NCI-H2171 treated with DMSO at 0.1 percent for 48 hours (cell line): ENCODE measurements at places on chromosomes 13 and 19.

GRCh38 chr13:55606045-55606665, 1534.6 kb upstream of the PRR20A start:
- no peak for DNase-seq

DNA sequence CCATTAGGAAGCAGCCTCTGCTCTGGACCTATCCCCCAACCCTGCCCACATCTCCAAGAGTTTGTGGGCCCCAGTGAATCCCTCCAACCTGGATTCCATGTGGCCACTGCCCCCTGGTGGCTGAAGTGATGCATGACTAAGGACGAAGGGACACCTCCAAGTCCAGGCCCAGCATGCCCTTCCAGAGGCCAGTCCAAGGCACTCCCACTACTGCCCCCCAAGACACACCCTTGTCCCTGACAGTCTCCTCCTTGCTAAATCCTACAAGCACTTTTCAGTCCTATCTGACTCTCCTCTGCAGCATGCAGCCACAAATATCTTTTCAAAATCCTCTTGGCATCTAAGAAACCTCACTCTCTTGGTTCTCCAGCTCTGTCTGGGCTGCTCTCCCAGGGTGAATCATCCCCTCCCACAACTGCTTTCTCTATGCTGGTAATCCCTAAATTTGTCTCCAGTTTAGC, 33.0 kb downstream of the DEDD2 start:
- peak; percentile 33 for DNase-seq

- DNase-seq, result no peak
These were observed 207.8 kb downstream of the FOXO1 start for GRCh38 chr13:40458720-40458990.

DNA sequence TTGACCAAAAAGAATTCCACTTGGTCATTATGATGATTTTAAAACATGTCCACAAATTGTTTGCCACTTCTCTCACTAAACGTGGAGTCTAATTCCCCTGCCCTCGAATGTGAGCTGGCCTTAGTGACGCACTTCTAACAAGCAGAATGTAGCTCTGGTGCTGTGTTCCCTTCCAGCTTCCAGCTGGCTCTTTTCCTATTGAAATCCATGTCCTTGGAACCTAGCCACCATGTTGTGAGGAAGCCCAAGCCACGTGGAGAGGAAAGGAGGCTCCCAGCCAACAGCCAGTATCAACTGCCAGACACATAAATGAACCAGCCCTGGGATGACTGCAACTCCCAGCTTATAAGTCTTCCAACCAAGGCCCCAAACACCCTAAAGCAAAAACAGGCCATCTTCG, 23.6 kb upstream of the CEBPA start:
- peak; percentile 5 for DNase-seq

DNA sequence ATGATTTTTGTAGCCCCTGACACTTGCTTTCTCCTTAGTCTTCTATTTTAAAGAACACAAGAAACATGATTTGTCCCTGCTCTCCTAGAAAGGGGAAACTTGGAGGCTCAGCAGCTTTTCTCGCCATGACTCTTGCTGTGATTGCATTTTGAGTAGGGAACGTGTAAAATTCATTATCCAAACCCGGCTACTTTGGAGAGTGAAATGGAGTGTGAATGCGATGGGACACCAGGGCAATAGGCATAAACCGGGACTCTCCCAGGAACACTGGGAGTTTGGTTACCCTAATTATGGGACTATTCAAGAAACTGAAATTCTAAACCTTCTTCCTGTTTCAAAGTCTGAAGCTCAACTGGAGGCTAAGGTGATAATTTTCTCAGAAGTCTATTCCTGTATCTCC, 181.7 kb upstream of the RFC3 start:
- no peak for DNase-seq

DNA sequence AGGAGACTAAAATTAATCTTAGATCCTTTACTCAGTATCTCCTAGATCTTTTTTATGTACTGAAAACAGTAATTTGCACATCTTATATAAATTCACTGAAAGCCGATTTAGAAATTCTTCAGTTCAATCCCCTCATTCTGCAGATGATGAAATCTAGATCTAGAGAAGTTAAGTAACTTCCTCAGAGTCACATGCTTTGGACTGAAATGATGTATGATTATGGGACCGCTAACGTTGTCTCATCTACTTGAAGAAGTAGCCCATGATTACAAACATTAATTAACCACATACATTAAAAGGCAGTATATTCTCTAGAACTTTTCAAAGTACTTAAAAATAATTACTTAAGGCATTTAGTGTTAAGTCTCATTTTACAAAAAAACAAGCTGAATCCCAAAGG, 37.8 kb downstream of the ELF1 start:
- DNase-seq, result no peak

DNA sequence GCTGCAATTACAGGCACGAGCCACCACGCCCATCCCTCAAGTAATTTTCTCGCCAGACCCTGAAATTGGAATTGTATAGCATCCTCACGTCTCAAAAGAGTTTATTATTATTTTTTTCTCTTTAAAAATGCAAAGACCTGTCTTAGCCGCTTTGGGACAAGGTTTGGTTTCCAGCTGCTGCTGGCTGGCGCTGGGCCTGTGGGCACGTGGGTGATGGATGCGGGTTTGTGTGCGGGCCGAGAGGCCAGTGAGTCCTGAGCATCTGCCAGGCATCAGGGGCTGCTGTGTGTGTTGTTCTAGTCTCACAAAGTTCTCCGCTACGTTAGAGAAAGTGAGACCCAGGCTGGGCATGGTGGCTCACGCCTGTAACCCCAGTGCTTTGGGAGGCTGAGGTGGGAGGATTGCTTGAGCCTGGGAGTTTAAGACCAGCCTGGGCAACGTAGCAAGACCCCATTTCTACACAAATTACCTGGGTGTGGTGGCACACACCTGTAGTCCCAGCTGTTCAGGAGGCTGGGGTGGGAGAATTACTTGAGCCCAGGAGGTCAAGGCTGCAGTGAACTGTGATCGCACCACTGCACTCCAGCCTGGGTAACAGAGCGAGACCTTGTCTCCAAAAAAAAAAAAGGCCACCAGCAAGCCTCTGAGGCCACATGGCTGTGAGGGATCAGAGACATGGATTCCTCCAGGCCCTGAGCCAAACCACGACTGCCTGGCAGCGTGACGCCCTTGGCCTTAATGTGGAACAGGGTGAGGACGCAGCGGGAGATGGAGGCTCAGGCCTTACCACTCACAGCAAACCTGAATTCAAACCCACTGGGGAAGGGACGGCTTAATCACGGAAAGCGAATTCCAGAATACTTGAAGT, 4.7 kb upstream of the TMPRSS9 start:
- no peak for DNase-seq

- peak; percentile 23 for DNase-seq
These were observed 618 bp downstream of the TMEM38A start for GRCh38 chr19:16661480-16662034.

DNA sequence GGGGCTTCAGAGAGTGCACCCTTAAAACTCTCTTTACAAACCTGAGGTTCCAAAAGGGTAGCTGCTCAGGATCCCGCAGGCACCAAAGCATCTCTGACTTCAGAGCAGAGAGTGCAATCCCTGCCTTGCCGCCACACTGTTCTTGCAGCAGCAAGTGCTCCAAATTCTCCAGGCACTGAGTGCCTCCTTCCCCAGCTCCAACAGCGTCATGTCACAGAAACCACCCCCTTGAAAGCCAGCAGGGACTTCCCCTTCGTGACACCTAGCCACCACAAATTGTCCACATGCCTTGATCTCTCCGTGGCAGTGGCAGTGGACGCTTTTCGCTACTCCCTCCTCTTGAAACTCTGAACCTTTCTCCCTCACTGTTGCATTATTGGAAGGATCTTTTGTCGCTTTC, 39.9 kb downstream of the MBNL2 start:
- DNase-seq, result no peak

- DNase-seq, result no peak
These were observed 40.9 kb downstream of the RAB20 start for GRCh38 chr13:110520431-110521295.

DNA sequence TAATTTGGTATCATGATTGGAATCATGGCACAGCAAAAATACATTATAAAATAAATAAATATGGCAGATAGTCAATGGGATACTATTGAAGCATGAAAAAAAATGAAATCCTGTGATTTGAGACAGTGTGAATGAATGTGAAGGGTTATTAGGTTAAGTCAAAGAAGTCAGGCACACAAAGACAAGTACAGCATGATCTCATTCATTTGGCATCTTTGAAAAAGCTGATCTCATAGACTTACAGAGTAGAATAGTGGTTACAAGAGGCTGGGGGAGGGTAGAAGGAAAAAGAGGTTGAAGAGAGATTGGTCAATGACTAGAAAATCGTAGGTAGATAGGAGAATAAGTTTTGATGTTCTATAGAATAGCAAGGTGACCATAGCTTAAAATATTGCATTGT, 295.1 kb upstream of the SLITRK5 start:
- no peak for DNase-seq

DNA sequence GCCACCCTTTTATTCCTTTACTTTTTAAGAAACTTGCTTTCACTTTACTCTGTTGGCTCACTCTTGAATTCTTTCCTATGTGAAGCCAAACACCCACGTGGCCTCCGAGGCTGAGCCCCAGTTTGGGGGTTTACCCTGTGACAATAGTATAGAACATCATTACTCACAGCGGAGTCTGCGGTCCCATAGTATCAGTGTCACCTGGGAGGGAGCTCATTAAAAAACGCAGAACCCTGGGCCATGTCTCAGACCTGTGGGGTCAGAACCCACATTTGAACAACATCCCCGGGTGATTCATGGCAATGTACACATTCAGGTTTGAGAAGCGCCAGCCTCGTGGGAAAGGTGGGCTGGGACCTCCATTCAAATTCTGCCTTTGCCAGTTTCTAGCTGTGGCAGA, 36.0 kb upstream of the UBL3 start:
- DNase-seq, result no peak

DNA sequence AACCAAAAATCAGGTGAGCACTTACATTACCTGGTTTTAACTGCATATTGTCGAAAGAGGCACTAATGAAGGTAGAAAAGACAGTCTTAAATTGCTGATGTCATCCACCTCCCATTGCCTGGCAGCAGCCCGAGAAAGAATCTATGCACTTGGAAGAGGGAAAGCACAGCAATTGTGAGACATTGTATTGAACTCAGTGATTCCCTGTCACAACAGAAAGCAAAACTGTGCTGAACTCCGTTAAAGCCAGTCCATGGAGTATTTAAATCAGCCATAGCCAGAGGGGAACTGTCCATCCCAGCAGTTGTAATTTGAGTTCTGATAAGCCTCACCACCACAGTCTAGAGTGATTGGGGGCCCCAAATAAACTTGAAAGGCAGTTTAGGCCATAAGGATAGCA, 466.6 kb upstream of the PCDH9 start:
- DNase-seq, result no peak

- peak; percentile 26 for DNase-seq
These were observed 31.4 kb upstream of the MPHOSPH8 start for GRCh38 chr13:19601749-19602725.

DNA sequence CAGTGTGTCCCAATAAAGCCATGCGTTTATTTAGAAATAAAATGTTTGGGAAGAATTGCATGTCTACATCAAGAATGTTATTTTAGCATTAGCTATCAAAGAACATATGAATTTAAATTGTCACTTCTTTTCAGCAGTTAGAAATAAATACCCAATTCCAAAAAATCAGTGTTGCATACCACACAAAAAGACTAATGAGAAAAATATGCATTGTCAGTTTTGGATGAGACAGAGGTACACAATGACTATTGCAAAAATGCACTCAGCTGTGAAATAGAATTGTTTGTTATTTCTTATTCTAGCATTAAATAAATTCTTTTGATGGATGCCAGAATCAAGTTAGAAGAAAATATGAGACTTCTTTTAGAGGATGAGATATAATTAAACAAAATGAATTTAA, 833.9 kb downstream of the SLITRK1 start:
- no peak for DNase-seq

DNA sequence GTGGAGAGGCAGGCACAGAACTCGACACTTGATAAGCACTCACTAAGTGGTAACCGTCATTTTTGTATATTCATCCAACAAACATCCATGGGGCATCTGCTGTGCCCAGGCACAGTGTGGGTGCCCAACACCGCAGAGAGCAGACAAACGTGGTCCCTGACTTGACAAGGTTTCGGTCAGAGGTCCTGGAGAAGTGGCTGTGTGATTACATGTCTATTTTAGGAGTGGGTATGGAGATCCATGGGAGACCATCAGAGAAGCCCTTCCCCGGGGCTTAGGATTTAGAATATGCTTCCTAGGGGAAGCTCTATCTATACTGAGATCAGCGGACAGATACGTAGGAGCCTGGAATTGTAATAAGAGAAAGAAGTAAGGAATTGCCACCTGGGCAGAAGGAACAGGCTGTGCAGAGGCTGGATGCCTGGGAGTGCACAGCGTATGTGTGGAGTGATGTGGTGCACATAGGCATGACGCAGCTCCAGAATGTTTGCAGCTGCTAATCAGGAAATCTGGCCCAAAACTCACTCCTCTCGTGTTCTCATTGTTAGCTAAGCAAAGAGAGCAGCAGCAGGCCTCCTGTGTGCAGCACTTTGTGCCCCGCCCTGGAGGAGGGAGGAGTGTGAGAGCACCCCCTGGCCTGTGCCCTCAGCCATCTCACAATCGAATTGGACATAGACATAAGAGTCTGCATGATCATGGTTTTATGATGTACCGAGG, 23.0 kb upstream of the IRS2 start:
- DNase-seq, result no peak

- DNase-seq, result no peak
These were observed 105.3 kb downstream of the SPACA7 start for GRCh38 chr13:112481458-112481857.

DNA sequence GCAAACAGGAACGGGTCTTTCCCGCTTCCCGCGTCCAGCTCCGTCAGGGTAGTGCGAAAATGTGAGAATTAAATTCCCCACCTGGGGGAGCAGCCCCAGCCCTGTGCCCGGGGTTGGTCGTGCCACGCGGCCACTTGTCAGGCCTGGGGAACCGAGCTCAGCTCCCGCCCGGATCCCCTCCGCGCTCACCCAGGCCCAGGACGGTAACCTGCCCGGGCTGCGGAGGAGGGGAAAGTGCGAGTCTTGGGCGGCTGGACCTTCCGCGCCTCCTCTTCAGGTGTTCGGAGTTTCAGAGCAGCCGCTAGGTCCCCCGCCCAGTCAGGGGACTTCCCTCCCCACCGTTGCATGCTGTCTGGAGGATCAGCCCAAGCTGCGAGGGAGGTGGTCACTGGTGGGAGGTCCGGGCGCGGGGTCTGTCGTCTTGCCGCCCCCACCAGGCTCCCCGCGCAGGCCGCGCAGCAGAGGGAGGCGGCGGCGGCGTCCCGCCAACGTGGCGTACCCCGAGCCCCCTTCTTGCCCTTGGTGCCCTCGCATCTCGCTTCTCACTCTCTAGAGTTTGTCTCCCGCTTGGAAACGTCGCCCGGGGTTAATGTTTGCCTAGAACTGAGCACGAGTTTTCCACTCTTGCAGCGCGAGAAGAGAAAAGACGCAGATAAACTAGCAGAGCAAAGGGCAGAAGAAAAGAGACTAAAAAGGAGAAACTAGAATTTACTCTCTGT, 8.1 kb downstream of the URAD start:
- no peak for DNase-seq

DNA sequence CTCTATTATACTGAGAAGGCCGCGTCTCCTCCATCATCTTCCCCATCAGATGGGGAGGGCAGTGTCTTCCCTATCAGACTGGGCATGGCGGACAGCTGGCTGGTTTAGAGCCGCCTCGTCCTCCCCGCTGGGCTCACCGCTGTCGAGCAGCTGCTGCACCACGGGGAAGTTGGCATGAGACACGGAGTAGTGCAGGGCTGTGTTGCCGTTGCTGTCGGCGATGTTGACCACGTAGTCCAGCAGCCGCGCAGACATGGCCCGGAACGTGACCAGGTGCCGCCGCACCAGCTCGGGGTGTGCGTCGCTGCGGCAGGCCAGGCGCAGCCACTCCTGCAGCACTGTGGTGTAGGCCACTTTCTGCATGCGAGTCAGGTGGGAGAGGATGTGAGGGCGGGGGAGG, 18.8 kb upstream of the SPC24 start:
- DNase-seq, result peak; percentile 73
